CD4-positive, alpha-beta T cell treated with Interleukin-2 at 100 ng/mL for 4 hours (primary cell): ENCODE measurements at places on chromosomes 12 and 14.

DNA sequence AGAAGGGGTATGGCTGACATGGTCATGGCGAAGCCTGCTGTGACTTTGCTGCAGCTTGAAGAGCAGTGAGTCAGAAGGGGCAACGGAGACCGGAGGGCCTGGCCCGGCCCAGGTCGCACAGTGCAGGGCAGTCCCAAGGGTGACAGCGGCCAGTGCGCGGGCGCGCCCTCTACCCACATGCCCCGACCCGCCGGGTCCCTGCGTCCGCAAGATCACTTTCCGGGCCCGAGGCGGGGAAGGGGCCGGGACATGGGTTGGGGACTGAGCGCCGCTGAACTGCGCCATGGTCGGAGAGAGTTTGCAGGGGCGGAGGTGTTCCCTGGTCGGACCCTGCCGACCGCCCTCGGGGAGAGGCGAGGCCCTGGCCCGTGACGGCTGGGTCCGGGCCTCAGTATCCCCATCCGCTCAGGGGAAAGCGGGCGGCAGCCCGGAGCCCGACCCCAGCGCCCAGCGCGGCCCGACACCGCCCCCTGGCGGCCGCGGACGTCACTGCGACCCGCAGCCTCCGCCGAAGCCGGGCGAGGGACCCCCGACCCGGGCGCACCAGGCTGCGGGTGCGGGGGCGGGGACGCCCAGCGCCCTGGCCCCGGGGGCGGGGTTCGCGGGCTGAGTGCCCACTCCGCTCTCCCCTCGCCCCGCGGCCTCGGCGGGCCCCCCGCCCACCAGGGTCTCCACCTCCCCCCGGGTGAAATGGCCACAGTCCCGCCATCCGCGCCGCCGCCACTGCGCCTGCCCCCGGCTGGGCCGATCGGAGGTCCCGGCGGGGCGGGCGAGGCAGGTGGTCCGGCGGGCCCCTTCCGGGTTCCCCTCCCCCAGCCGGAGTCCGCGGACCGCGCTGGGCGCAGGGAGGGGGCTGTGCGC, 7.2 kb upstream of the ANKRD9 start:
- peak; percentile 51 for DNase-seq

GRCh38 chr14:77276295-77276935, 5.4 kb upstream of the NGB start:
- DNase-seq: no peak

DNA sequence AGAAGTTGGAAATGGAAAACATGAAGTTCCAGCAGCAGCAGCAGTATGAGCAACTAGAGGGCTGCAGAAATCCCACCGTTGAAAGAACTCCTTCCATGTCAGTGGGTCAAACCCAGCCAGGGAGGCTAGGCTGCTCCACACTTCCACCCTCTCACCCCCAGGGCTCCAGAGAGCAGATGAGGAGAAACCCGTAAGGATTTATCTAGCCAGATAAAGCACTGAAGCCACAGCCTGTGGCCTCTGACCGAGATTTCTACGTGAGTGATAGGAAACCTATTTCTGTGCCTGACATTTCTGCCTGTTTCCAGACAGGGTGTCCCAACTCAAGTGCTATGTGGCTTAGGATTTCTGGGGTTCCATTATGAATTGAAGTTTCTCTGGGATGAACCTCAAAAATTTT, 100.0 kb upstream of the EEA1 start:
- DNase-seq: no peak

GRCh38 chr12:107593713-107594381, 91.8 kb upstream of the PWP1 start:
- no peak for DNase-seq

- no peak for DNase-seq
Measured at GRCh38 chr12:1595026-1595561, 713 bp upstream of the FBXL14 start.

- DNase-seq: no peak
Measured at GRCh38 chr14:104935955-104936354, 11.3 kb downstream of the PLD4 start.

DNA sequence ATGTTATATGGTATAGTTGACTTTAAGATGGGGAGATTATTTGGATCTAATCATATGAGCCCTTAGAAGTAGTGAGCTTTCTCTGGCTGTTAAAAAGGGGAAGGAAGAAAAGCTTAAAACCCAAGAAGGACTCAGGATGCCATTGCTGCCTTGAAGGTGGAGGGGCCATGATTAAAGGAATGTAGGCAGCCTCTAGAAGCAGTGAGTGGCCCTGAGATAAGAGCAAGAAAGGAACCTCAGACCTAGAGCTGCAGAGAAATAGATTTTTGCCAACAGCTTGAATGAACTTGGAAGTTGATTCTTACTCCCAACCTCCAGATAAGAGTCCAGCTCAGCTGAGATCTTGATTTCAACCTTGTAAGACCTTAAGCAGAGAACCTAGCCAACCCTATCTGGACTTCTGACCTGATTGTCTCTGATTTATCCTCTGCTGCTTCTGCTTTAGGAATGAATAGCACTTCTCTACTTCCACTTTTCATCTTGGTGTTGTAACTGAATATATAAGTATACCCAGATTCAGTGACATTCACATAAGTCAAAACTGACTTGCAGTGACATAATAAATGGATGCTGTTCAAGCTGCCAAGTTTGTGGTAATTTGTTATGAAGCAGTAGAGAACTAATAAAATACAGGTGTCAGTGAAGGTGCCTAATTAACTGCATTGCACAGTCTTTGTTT, 33.5 kb downstream of the RAD51B start:
- no peak for DNase-seq

GRCh38 chr12:100651108-100651507, 77.6 kb downstream of the GAS2L3 start:
- DNase-seq: no peak

- no peak for DNase-seq
Measured at GRCh38 chr12:48163150-48163747, 5.9 kb upstream of the ASB8 start.

DNA sequence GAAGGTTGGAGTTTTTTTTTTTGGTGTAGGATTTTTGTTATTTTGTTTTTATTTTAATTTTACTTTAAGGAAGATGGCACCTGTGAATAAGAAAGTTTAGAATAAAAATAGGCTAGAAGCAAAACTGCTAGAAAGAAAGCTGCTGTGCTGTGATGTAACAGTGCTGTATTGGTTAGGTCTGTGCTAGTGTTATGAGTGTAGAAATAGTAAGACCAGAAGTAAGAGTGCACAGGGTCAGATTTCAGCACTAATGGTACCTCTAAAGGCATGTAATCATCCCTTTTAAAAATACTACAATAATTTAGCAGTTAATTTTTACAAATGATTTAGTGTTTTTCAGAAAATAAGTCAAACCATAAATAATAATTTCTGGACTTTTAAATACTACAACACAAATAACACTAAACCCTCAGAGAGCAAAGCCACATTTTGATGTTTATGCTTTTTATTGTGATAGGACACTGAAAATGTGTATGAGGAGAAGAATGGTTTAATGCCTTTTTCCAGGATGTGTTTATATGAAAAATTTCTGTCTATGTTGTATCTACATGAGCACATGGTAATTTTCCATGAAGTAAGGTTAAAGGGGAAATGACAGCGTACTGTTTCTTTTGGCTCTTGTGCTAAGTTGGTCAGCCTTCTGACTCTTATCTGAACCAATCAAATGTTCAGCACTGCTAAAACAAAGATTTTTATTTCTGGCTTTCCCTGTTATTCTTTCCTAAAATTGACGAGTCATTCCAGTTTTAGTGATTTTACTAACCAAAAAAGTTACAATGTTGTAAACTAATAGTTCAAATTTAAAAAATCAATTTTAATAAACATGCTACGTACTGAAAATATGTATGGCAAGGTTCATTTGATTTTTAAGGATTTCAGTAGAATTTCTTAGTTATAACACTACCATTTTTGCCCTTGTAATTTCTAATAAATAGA, 96.1 kb downstream of the PPHLN1 start:
- no peak for DNase-seq

DNA sequence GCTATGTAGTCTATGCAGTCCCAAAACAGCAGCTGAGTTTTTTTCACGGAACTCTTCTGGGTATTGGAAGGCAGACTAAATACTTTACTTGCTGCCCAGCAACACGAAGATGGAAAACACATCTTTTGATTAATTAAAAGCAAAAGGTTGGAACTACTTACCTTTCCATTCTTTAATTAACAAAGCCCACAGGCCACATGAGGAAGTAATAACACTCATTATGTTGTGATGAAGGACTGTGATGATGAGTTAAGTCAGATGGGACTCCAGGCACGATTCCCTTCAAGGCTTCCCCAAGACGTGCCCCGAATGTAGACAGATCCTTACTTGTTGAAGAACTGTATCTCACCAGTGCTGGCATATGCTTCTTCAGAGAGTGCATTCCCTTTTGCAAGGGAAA, 129.0 kb downstream of the WIF1 start:
- no peak for DNase-seq

GRCh38 chr14:24920265-24921075, 129.5 kb downstream of the STXBP6 start:
- no peak for DNase-seq

GRCh38 chr12:46260124-46260912, 8.5 kb downstream of the SLC38A1 start:
- no peak for DNase-seq

DNA sequence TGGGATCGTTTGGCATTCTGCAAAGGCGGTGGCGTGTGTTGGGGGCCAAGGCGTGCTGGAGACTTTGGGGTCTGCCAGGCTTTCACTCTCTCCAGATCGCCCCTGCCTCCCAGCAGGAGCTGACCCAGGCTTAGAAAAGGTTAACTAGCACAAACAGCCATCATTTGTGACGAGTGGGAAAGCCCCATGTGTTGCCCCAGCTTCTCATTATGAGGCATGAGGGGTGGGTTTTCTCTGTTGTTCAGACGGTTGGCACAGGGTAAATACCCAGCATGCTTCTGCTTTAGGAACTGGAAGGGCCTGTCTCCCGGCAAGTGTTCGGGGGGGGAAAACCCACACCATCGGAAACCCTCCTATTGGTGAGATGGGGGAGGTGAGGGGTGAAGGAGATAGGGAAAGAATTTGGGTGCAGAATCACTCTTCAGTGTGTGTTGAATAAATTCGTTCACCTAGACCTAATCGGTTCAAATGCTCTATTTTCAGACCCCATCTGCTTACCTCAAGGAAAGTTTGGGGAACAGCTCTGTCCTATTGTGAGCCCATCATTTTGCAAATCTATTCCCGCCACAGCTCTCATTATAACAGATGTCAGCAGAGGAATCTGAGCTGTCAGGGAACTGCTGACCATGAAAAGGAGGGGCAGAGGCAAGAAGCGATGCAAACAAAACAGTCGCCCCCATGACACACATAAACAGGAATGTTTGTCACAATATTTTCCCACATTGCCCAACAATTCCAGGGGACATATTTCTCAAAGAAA, 34.7 kb upstream of the C12orf42 start:
- DNase-seq: no peak

- no peak for DNase-seq
Measured at GRCh38 chr14:104093366-104094055, 8.0 kb downstream of the ASPG start.

DNA sequence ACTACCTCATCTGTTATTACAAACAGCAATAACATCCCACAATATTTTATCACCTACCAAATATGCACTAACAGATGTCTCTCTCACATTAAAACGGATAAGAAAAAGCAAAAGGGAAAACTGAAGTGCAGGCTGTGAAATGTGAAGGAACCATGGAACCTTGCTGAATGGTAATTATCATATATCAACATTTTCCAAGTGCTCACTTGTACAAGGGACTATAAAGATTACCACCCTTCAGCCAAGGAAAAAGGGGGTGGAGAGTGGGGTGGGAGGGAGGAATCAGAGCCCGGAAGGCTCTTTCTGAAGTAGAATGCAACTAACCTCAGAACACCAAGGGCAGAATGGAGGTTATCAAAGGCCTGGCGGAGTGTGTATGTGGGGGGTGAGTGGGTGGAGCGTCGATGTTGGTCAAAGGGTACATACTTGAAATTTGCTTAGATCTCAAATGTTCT, 1.2 kb downstream of the SNX6 start:
- DNase-seq: peak; percentile 45

GRCh38 chr12:102096855-102097254, 23.1 kb downstream of the NUP37 start:
- DNase-seq: no peak

DNA sequence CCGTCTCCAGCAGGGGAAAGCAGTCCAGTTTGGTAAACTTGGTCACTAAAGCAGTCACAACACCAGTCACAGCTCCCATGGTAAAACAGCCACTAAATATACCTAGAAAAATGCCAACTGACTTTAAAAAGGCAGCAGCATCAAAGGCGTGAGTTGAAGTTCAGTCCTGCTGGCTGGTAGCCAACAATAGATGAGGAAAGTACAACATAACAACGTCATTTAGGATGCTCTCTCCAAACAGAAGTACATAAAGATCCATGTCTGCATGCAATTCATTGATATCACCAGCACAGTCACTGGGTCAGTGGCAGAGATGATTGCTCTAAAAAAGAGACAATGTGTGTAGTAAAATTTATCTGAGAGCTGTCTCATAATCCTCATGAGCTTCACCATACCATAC, 59.3 kb upstream of the TMPO start:
- DNase-seq: no peak

DNA sequence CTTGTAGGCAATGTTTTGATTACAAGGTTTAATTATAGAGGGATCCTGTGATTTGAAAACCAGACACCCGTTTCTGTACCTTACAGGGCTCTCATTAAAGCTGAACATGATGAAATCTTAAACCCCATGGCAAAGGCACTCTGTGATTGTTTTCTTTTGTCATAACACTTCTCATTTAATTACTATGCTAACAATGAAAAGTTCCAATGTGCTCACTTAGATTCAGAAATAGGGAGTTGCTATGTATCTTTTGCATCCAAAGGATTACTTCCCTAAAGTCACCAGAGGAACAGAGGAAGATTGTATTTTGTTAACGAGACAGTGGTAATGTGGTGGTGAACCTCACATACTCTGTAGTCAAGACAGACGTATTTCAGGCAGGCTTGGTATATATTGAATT, 81.5 kb upstream of the MYF6 start:
- no peak for DNase-seq

DNA sequence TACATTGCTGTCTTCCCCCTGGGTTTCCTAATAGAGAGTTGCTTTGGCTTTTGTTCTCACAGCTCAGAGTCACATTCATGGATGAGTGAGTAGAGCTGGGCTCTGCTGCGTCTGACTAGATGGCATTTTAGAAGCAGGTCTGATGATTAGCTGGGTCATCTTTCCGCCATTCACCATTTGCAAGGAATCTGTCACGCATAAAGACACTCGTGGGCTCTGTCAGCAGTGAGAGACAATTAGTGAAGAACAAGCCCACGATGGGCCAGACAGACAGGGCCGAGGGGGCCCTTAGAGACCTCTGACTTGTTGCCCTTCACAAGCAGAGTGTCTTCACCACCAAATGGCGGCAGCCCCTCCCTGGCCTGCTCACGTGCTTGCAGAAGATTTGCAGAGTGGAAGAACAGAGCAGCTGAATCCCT, 175.0 kb downstream of the CRADD start:
- no peak for DNase-seq

- DNase-seq: no peak
Measured at GRCh38 chr12:100959481-100959880, 164.9 kb downstream of the ANO4 start.
